ENCODE measurements at places on chromosomes 13 and 19.

DNA sequence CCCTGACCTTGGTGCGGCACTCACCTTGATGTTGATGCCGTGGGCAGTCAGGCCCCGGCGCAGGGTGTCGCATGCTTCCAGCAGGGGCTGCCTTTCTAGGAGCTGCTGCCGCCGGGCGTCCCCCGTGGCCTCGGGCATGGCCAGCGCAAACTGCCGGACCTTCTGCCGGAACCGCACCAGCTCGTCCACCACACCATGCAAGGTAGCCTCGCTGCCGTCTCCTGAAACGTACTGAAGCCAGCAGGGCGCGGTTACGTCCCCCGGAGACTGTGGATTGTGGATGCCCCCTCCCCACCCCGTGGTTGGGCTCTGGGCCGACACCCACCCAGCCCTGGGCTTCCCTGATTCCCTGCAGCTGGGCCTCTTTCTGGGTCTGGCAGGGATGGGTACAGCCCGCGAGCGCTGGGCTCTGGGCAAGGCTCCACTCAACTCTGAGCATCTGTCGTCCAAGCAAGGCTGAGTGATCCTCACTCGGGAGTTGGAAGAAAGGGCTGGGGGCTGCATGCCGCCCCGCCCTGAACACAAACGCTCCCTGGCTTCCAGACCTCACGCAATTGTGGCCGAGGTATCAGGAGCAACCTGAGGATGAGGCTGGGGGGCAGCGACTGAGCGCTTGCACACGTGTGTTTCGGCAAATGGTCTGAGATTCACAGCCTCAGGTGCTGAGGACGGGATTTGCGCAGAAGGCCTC, 27.1 kb downstream of the NAXD start:
- no peak for DNase-seq

DNA sequence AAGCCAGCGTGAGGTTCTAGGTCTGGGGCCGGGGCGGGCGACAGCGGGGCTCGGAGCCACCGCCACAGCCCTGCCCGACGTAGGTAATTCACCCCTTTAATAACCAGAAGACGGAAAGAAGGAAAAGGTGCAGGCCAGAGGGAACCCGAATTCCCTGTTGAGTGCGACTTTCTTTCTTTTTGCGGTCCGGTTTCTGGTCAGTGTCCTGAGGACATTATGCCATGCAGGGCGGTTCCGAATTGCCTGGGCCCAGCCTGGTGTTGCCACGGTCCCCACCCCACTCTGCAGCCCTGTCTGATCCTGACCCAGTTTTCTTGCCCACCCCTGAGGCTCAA, 18.4 kb upstream of the TFDP1 start:
- no peak for DNase-seq

DNA sequence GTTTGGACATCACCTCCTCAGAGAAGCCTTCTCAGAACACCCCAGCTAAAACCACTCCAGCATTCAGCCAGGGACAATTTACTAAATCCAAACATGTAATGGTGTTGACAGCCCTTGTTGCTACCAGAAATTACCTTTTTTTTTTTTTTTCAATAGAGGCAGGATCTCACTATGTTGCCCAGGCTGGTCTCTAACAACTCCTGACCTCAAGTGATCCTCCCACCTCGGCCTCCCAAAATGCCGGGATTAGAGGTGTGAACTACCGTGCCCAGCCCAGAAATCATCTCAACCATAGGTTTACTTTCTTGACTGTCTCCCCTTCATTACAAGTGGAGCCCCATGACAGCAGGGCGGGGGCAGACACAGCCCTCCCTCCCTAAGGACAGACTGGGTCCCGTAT, 9.2 kb downstream of the CLIP3 start:
- no peak for DNase-seq

DNA sequence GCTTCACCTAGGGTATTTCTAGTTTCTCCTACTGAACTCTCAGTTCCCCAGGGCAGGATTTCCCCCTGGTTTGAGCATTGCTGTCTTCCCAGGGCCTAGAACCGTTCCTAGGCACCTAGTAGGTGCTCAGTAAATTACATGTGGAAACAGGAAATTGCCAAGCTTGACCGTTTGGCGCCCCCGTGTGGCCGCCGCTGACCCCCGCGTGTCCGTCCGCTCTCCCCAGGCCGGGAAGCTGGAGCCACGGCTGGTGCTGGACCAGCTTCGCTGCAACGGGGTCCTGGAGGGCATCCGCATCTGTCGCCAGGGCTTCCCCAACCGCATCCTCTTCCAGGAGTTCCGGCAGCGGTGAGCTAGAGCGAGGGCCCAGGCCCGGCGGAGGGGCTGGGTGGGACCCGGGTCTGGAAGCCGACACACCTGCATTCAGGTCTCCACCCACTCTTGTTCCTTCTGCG, 55.5 kb downstream of the MYH14 start:
- DNase-seq: no peak

GRCh38 chr19:1001538-1002166, 1.4 kb downstream of the GRIN3B start:
- peak; percentile 52 for DNase-seq

DNA sequence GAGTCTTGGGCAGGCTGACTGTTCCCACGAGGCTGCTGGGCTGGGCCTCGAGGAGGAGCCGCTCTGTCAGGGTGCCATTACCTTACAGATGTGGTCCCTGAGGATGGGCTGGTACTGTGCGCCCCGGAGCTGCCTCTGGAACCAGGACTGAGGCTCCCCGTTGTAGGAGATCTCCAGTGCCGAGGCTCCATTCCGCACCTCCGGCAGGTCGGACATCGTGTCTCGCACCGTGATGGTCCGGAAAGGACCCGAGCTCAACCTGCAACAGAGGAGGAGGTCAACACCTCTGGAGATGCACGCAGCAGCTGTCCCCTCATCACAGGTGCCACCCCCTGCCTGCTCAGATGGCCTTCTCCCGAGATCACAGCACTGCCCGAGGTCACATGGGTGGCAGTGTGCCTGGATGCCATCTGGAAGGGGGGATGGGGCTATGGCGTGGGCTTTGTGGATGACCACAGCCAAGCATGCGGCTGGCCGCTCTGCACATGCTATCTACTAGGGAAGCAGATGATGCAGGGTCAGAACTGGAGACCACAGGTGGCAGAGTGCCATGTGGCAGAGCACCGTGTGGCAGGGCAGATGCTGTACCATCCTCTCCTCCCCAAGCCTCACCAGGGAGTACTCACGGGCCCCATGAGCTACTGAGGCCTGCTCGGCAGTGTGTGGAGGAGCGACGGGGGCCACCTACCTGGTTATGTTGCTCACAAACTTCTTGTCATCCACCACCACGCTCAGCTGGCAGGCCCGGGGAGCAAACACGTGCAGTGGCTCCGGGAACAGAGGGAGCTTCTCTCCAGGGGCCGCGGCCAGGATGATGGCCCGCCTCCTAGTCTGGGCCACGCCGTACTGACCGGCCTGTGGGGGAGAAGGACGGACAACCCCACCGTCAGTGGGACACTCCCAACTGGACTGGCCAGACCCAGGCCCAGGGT, 18.3 kb upstream of the EIF3G start:
- DNase-seq: no peak

DNA sequence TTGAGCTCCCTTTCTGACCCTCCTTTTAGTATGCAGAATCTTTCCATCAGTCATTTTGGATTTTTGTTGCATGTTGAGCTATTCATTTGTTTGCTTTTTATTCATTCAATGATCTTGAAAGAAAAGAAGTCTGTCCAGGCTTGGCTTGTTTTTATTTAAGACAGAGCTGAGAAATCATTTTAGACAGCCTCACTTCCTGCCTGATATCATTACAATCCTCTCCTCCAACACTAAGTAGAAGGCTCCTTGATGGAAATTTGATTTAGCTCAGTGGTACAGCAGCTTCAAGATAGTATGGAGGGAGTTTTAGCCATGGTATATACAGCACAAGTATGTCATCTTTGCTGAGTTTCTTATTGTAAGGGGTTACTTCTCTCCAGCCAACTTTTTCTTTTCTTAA, 28.4 kb downstream of the MBNL2 start:
- no peak for DNase-seq

Measured in activated T-helper 1 cell treated with Interleukin-2 at 50 U/mL for 16 hours (primary cell).